Activated naive CD4-positive, alpha-beta T cell treated with anti-CD3 and anti-CD28 coated beads, Interleukin-2, amount 50 U/mL, for 16 hours (primary cell): ENCODE measurements at places on chromosomes 1 and 21.

- DNase-seq, result no peak
These were observed 13.7 kb upstream of the TADA1 start for GRCh38 chr1:166889776-166890175.

DNA sequence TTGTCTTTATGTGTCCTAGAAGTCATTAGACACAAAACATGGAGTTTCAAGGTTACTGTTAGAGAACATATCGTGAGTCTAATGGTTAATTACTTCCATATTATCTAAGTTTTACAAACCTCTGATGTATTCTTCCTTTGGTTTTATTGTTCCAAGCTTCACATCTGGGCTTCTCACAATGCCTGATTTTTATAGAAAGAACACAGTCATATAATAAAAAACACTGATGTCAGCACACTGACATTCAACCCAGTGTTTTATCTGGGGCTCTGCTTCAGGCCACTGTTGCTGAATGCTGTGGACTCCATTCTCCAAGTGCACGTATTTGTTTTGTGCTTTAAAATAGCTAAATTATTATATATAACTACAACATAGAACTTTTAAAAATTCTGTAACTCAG is 232.9 kb downstream of the SMYD3 start:
- DNase-seq, result no peak

DNA sequence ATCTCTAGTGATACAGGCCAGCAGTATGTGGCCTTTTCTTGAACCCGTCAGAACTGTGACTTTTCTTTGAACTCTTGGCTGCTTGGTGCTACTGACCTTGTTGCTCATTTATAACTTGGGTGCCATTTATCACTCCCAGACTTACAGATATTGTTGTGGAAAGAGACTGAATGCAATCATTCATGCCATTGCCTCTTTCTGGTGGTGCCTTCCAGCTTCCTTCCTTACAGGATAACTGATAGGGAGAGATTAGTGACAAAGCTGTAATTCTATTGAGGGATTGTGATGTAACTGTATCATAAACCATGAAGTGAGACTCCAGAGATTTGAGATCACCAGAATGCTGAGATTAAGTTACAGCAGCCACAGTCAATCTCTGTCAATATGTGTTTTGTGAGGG is 256.5 kb downstream of the USP25 start:
- no peak for DNase-seq

- DNase-seq, result peak; percentile 47
These were observed 2.3 kb downstream of the H3-3A start for GRCh38 chr1:226064816-226065248.

GRCh38 chr1:222974496-222974895 is 159.7 kb downstream of the DISP1 start:
- no peak for DNase-seq

DNA sequence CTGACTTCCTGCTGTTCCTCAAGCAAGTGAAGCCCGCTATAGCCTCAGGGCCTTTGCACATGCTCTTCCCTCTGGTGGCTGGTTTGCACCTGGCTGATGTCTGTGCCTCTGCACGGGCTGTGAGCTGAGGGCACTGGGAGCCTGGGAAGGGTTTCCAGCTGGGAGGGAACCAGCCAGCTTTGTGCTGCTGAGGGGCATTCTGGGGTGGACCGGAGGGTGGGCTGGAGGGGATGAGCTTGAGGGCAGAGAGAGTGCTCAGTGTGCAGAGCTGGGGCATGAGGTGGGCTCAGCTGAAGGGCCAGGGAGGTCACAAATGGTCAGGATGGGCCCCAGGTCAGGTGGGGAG is 305.7 kb downstream of the MATN1 start:
- no peak for DNase-seq

DNA sequence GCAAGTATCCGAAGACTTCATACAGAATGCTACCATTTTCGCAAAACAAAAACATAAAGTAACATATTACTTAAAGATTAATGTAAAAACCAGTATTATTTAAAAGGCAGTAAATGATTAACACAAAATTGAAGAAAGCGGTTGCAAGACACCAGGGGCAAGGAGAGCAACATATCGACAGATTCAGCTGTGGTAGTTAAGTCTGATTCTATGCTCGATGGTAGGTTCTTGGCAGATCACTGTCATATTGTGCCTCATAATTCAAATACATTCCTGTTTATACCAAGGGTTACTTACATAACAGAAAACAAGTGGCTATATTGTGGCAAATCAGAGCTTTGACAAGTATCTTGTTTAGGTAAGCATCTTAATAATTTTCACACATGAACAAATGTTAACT is 37.7 kb downstream of the NRIP1 start:
- DNase-seq, result no peak

DNA sequence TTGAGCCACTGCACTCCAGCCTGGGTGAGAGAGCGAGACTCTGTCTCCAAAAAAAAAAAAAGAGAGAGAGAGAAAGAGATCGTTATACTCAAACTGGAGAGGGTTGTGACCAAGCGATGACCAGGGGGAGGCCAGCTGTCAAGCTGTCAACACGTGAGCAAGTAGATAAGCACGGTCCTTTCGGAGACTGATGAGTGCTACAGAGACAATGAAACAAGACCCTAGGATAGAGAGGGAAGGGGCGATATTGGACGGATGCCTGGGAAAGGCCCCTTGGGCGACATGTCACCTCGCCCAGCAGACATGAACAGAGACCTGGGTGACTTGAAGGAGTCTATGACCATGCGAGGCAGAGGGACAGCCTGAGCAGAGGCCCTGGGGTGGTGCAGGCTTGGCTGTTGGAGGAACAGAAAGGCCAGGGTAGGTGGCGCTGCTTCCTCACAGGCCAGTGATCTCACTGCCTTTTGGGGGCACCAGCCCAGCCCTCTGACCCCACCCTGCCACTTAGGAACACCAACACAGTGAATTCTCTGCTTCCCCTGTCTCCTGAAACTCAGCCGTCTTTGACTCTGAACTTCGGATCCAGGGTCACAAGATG is 100.8 kb upstream of the IFFO2 start:
- no peak for DNase-seq

DNA sequence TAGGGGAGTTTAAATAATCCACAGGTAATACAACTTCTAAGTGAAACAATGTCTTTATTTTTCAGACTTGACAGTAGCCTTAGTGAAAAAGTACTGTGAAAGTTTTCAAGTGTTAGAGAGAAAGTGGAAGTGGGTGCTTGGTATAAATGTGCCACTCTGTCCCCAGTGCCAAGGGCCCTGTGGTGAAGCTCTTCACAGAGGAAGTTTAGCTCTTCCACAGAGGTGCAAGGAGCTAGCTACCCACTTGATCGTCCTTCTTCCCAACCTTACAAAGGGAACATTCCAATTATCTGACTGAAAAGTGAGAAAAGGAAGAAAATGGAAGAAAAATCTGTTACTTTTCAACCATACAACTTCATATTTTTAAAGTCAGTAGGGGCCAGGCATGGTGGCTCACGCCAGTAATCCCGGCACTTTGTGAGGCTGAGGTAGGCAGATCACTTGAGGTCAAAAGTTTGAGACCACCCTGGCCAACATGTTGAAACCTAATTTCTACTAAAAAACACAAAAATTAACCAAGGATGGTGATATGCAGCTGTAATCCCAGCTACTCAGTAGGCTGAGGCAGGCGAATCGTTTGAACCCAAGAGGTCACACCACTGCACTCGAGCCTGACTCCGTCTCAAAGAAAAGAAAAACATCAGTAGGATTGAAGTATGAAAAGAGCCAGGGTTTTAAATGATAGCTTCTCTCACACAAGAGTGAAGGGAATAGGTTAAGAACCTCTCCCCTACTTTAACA is 41.0 kb upstream of the PTPRC start:
- no peak for DNase-seq

DNA sequence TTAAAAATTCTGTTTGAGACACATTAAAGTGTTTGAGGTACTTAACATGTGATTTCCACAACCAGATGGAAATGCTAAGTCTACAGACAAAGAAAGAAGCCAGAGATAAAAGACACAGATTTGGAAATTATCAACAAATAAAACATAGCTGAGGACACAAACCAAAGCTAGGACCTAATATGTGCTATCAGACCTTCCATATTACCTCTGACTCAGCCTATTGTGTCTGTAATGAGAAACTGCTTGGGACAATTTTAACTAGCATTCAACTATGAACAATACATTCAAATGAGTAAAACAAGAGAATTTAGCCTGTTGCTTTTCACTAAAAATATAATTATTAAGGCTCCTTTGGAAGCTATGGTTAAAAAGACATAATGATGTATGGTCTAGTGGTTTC is 54.6 kb downstream of the WNT2B start:
- no peak for DNase-seq

GRCh38 chr1:173149887-173150286 is 57.2 kb downstream of the TNFSF4 start:
- no peak for DNase-seq

DNA sequence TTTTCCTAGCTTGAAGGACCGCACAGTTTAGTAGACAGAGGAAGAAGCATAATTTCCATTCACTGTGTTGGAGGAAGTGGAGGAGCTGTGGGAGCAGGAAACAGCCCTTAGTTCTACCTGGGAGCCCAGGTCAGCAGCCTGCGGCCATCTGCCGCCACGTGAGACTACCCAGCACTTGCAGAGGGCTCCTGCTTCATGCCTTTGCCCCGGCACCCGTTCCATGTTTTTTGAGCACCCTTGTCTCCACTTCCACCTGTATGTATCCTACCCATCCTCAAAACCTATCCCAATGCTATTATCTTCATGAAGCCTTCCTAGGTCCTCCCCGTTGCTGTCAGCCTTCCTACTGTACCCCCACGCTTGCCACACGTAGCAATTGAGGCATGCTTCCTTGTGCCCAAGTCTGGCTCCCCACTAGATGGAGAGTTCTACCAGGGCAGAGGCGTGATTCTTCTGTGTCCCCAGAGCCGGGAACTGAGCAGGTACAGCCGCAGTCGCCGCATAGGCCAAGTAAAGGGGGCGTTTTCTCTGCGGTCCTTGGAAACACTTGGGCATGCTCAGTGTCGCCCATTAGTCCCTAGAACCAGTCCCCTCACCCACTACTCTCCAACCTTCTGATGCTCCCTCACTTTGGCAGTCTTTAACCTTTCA is 1.9 kb downstream of the SLC6A9 start:
- DNase-seq, result no peak

DNA sequence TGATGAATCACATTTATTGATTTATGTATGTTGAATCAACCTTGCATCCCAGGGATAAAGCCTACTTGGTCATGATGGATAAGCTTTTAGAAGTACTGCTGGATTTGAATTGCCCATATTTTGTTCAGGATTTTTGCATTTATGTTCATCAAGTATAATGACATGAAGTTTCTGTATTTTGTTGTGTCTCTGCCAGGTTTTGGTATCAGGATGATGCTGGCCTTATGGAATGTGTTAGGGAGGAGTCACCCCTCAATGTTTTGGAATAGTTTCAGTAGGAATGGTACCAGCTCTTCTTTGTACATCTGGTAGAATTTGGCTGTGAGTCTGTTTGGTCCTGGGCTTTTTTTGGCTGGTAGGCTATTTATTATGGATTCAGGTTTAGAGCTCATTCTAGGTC is 1643.1 kb upstream of the B3GALT2 start:
- DNase-seq, result no peak

- DNase-seq, result no peak
These were observed 199.5 kb downstream of the SIPA1L2 start for GRCh38 chr1:232430467-232430866.

- DNase-seq, result no peak
These were observed 368.0 kb downstream of the PDE4B start for GRCh38 chr1:66160719-66161118.

DNA sequence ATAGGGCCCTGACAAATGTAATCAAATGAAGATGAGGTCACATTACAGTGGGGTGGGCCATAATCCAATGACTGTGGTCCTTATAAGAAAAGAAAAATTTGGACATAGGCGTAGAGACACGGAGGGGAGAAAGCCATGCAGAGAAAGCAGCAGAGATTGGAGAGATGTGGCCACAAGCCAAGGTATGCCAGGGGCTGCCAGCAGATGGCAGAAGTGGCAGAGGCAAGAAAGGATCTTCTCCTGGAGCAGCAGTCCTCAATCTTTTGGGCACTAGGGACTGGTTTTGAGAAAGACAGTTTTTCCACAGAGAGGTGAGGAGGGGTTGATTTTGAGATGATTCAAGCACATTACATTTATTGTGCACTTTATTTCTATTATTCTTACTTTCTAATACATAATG is 355.1 kb downstream of the NPHP4 start:
- DNase-seq, result no peak

DNA sequence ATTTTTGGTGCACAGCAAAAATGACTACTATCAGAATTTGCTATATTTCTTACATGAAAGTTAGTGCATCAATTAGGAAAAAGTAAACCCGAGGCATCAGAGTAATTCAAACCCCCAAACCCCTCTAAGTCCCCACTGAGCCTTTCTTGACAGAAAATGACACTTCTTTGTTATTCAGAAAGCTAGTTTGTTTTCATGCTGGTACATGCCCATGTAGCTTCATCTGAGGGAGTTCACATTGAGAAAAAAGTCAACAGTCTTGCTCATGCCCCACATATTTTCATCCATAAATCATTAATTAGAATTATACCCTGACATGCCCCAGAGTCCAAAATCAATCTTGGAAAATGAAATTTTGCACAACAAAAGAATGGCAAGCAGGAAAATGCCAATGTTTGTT is 39.9 kb upstream of the PDC start:
- DNase-seq, result no peak

DNA sequence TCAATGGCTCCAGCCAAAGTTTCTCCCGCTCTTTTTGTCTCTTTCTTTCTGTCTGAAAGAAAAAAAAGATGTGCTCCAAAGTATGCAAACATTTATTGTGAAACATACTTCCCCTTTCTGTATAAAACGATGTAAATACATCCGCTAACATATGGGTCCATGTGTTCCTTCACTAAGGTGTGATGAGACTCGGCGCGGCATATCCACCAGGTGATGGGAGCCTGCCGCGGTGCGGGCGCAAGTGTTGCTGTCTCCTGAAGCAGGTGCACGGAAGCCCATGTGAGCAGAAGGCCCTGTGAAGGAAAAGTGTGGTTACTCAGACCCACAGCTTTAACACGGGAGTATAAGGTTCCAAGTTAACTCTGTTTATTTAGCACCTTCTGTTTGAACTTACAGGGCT is 466.6 kb upstream of the C1orf87 start:
- DNase-seq, result no peak

- no peak for DNase-seq
These were observed 178.0 kb downstream of the HHAT start for GRCh38 chr1:210506689-210507088.

- DNase-seq, result no peak
These were observed 99.1 kb upstream of the CTTNBP2NL start for GRCh38 chr1:112296908-112297307.

GRCh38 chr1:76239470-76239918 is 164.9 kb downstream of the ST6GALNAC3 start:
- no peak for DNase-seq

- no peak for DNase-seq
These were observed 15.8 kb downstream of the DEPDC1 start for GRCh38 chr1:68481041-68481440.

DNA sequence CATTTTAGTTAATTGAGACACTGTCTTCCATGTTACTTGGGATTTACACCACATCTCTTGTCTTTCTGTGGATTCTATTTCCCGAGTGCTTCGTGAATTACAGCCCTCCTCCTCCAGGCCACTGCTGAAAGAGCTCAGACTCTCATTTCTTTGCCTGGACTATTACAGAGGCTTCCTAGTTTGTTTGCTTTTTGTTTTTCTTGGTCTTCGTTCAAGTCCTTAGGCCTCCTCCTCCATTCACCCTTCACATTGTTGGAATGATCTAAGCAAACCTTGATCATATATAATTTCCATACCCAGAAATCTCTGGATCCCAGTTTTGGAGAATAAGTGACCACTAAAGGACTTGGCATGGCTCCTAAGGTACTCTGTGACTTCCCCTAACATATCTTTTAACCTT is 94.1 kb downstream of the CNIH3 start:
- DNase-seq, result no peak

- DNase-seq, result no peak
These were observed 338.6 kb downstream of the PAPPA2 start for GRCh38 chr1:176801514-176802020.
